Activated naive CD4-positive, alpha-beta T cell treated with anti-CD3 and anti-CD28 coated beads, Interleukin-2, amount 10 ng/mL, durations not matched to agents 7 days and 5 days (primary cell): ENCODE measurements at places on chromosomes 2 and 18.

DNA sequence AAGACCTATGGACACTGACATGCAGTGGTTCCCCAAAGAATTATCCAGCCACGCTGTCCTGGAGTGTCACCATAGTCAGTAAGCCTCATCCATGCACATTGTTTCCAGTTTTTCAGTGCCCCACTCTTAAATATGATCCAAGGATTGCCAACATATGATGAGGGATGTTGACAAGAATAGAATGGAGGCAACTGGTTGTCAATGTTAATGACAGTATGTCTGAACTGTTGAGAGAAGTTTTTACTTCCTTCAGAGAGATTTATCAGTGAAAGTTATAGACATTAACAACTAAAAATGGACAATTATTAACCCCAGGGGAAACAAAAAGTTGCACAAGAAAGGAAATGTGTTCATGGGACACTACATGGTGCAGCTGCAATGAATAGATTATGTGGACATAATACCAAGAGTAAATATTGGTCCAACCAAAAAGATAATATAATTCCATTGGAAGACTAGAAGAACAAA, 69.9 kb downstream of the CYP26B1 start:
- no peak for DNase-seq

DNA sequence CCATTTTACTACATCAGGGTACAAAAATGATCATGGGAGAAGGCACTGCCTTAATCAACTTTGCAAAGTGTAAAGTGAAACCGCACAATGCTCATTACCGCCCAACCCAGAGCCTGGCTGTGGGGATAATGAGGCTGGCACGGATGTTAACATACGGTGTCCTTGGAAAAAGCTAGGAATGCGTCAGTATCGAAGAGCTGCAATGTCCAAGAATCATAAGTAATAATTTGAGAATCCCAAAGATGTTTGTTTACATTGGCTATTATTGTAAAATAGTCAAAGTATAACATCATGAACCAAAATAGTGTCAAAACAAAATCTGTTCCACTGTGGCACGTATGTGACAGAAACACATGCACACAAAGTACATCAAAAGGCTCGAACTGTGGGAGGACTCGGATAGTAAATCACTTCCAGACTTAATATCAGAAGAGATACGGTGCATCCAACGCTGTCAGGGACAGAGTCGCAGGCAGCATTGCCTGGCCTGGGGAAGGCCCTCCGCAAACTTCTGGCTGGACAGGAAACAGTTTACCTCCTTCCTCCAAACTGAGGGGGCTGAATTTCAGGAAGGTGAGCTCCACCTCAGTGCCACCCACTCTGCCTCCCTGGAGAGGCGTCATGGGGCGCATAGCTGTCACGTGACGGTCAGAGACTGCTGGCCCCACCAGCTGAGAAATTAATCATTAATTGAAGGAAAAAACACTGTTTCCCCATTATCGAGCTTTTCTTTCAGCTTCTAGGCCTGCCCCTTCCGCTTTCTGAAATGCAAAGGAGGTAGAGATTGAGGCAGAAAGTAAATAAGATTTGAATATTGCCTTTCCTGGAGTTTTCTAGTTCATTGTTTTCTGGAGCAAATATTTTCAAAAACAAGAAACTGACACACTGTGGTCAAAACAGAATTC, 1.8 kb upstream of the ID2 start:
- DNase-seq: no peak

DNA sequence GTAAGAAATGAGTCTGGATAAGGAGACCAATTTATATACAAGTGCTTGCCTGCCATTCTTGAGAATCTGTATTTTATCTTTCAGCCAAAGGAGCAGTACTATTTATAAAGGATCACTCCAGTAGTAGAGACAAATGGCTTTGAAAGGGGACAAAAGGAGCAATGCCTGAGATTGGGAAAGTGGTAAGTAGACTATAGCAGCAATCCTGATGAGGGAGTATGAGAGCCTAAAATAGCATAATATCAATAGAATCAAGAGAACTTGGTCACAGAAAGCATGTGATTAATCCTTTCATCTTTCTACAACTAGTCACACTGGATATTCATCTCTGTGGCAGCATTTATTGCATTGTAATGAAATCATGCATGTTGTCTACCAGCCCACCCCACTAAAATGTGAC, 20.2 kb downstream of the NRXN1 start:
- no peak for DNase-seq

DNA sequence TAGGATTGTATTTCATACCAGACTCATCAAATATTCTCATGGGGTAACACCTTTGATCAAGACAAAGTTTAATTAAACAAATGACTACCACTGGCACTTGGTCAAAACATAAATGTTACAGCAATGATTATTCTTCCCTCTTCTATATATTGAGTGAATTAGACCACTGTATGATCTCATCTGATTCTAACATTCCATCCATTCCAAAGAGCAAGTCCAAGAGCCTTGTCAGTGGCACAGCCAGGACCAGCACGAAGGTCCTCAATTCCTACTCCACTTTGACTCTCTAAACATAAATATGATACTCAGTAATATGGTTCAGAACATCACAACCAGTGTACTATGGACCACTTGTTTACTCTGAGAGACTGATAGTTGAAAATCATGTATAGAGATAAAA, 86.4 kb downstream of the AP1S3 start:
- DNase-seq: no peak

- no peak for DNase-seq
Observed at GRCh38 chr2:74872389-74872836, 38.5 kb downstream of the HK2 start.

DNA sequence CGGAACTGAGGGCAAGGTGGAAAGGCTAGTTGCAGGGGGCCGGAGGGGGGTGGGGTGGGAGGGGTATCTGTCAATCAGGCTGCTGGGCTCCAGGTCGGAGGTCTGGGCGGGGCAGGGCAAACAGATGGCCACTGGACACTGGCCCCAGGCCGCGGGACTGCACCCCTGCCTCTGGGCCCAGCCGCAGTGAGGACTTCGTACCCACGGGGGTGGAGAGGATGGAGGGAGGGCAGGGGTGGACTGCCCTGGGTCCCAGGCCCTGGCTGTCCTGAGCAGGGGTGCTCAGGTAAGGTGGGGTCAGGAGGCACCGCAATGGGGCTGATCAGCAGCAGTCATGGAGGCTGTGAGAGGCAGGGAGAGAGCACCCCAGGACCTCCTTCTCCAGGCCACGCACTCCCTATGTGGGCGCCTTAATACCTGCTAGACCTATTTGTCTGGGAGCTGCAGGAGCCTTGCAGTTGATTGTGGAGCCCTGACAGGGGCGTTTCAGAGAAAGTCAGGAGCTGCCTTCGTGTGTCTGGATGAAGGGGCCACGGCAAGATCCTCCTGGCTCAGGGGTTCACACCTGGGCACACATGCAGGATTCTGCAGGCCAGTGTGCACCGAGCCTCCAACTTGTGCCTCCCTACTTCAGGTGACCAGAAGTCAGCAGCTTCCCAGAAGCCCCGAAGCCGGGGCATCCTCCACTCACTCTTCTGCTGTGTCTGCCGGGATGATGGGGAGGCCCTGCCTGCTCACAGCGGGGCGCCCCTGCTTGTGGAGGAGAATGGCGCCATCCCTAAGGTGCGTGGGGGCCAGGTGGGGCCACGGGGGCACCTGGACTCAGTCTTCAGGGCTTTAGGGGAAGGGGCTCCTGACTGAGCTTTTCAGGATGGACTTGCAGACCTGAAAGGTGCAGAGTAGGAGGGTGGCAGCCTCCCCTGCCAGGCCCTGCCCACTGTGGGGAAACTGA, 1.5 kb downstream of the CTDSP1 start:
- no peak for DNase-seq

GRCh38 chr2:147211484-147211883, 633.3 kb upstream of the ACVR2A start:
- DNase-seq: no peak

DNA sequence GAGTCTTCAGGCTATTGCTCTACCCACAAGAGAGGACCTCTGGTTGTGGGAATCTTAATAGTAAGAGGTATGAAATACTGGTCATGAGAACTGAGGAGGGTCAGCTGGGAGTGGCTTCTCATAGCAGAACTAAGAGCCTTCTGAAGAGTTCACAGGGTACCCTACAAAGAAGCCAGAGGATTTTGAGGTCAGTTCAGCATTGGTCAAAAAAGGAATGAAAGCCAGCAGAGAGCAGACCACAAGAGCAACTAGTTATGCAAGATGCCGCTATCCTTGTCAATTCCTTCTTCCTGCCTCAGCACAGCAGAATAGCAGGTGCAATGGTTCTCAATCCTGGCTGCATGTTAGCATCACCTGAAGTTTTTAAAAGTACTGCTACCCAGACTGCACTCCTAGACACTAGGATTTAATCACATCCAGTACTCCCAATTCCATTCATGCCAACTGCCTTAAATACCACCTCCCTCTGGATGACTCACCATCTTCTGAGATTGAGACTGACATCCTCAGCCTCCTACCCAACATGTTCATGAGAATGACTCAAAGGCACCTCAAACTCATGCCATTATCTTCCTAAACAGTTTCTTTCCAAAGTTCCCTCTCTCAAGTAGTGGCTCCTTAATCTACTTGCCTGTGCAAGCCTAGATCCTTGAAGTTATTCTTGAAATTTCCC, 81.0 kb upstream of the RBMS1 start:
- DNase-seq: no peak

DNA sequence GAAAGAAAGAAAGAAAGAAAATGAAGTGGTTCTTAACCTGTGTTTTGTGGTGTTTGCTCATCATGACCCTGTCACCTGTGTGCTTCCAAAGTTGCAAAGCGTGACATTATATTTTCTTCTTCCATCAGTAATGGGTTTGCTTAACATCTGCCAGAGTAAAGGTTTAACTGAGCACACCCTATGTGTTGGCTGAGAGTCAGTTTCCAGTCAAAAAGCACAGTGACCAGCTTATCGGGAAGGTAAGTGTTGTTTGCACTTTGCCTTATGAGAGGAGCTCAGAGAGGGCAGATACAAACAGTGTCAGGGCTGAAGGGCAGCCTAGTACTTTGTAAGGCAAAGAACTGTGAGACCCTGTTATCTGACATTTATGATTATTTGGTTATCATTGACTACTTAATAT, 406.2 kb upstream of the CWC22 start:
- DNase-seq: no peak

- DNase-seq: no peak
Observed at GRCh38 chr2:165462443-165462842, 7.1 kb upstream of the CSRNP3 start.

- no peak for DNase-seq
Observed at GRCh38 chr2:213253162-213253561, 31.1 kb upstream of the SPAG16 start.

DNA sequence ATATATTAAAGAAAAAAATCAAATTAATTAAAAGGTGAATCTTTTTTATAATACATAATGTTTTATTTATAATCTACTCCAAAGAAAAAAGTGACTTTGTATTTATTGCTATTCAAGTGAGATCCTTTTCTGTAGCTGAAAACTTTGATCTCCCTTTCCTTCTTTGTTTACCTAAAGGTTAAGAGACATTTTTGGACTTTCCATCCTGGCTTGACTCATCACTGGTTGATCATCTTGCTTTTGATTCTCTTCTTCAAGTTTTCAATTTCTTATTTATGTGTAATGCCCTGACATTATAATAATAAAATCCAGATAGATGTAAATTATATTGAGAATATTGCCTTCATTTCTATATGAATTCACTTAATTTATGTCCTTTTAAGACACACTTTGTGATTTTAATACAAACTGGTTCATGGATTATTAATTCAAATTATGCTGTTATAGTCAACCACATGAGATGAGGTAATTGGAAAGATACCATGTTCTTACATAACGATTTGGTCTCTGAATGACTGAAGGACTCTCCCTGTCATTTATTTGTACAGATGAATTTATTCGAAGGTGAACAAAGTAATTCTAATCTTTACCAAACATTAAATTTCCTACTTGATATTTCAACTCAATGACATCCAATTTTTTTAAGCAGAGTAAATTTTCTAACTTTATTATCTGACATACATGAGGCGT, 184.4 kb downstream of the TGIF1 start:
- no peak for DNase-seq

GRCh38 chr2:169066897-169067296, 2.5 kb upstream of the DHRS9 start:
- no peak for DNase-seq

DNA sequence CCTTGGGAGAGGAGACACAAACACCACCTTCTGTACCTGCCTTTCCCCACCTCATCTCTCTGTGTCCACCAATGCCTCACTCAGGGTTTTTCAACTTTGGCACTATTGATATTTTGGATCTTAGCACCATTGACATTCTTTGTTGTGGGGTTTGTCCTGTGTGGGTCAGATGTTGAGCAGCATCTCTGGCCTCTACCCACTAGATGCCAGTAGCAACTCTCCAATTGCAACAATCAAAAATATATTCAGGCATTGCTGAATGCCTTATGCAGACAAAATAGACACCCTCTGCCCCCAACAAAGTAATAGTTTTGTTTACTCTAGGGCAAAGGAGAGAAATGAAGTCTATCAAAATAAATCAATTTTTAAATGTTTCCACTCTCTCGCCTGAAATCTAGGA, 1384.3 kb upstream of the NXPH2 start:
- no peak for DNase-seq

GRCh38 chr2:144975881-144976280, 456.0 kb upstream of the ZEB2 start:
- DNase-seq: no peak

GRCh38 chr18:34048423-34048822, 176.3 kb downstream of the NOL4 start:
- no peak for DNase-seq

GRCh38 chr18:28095631-28096030, 81.3 kb downstream of the CDH2 start:
- no peak for DNase-seq

GRCh38 chr2:225038231-225038523, 4.1 kb downstream of the DOCK10 start:
- DNase-seq: no peak

- DNase-seq: no peak
Observed at GRCh38 chr2:127187831-127188230, 32.3 kb downstream of the CYP27C1 start.

GRCh38 chr2:197674591-197674990, 796 bp downstream of the RFTN2 start:
- DNase-seq: no peak

GRCh38 chr2:169397697-169398096, 35.4 kb upstream of the LRP2 start:
- DNase-seq: no peak

- DNase-seq: no peak
Observed at GRCh38 chr2:16661936-16662839, 3.4 kb downstream of the CYRIA start.

DNA sequence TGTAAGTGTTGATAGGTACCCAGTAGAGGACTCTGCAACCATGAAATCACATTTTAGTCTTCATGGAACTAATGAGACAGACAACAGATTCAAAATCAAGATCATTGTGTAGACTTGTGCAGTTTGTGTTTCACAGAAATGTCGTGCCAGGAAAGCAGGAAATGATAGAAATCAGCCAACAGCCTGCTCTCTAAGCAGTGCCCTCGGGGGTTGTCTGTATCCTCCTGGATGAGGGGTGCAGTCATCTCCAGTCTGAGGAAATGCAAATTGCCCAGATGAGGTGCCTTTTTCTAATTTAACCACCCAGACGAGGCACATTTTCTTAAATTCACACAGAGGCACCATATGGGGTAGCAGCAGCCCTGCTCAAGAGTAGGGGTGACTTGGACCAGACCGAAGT, 663.1 kb downstream of the XIRP2 start:
- DNase-seq: no peak

GRCh38 chr2:111118981-111119821, 1.5 kb upstream of the BCL2L11 start:
- peak; percentile 44 for DNase-seq

GRCh38 chr2:56229397-56230060, 45.7 kb downstream of the CCDC85A start:
- DNase-seq: no peak
